ENCODE measurements at places on chromosomes 6 and 20.

DNA sequence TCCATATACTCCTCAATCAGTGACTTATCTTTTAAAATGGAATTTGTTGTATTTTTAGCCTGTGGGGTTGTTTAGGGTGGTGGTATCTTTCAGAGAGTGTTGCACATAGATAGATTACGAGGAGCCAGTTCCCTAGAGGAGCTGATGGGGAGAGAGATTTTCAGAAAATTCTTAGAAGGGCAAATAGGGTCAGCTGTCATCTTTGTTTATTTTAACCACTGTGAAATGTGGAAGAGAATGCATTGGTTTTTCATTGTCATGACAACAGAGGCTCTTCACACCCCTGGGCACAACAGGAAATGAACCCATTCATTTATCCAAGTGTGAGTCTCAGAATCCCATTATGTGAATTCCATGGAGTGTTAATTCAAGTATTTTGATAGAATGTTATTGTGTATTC, 188.4 kb downstream of the JARID2 start:
- no peak for DNase-seq

DNA sequence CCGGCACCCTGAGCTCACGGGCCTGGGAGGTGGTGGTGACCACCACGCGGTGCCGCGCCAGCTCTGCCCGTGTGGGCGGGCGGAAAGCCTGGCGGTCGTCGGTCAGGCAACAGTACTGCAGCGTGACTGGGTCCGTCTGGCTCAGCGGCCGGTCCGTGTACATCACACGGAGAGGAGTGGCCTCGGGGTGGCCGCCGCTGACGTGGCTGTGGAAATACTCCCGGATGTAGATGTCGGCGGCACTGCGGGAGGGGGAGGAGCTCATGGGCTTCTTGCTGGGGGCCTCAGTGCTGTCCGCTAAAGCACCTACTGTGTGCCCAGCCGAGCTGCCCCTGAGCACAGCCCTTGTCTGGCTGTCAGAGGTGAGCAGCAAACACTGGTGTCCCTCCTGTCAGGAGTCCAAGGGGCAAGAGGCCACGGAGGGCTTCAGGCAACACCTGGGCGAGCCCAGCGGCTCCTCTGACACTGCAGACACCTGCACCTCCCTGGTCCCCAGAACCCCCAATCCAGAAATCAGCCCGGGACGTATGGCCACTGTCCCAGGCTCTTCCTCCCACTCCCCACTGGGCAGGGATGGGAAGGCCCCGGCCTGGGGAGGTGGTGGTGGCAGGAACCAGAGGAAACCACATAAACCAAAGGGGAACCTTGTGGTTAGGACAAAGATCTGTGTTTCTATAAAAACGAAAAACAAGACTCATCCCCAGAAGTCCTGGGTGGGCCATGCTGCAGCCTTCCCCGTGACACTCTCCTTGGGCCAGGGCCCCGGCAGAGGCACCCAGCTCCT, 6.5 kb downstream of the HELZ2 start:
- DNase-seq, result no peak

GRCh38 chr6:164749221-164750064, 560.0 kb downstream of the C6orf118 start:
- DNase-seq, result no peak

- DNase-seq, result no peak
Observed at GRCh38 chr20:19026121-19026878, 186.1 kb upstream of the SLC24A3 start.

DNA sequence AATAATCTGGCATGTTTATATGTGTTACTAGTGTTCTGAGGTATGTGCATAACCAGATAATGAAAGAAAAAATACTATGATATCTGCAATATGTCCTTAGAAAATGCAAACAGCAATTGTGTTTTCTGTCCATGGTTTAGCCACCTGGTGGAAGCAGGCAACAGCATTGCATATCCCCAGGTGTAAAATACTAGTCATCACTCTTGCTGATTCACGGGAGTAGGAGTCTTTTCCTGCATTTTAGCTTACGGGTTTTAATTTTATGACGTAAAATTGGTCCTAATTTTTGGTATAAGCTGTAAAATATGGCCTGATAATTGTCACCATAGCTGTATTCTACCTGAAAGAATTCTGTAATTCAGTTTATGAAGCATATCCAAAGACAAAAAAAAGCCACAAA, 2.5 kb downstream of the RNF182 start:
- no peak for DNase-seq

- no peak for DNase-seq
Observed at GRCh38 chr20:37385176-37385575, 39.2 kb downstream of the SRC start.

- no peak for DNase-seq
Observed at GRCh38 chr6:166361077-166361429, 18.7 kb upstream of the SFT2D1 start.

DNA sequence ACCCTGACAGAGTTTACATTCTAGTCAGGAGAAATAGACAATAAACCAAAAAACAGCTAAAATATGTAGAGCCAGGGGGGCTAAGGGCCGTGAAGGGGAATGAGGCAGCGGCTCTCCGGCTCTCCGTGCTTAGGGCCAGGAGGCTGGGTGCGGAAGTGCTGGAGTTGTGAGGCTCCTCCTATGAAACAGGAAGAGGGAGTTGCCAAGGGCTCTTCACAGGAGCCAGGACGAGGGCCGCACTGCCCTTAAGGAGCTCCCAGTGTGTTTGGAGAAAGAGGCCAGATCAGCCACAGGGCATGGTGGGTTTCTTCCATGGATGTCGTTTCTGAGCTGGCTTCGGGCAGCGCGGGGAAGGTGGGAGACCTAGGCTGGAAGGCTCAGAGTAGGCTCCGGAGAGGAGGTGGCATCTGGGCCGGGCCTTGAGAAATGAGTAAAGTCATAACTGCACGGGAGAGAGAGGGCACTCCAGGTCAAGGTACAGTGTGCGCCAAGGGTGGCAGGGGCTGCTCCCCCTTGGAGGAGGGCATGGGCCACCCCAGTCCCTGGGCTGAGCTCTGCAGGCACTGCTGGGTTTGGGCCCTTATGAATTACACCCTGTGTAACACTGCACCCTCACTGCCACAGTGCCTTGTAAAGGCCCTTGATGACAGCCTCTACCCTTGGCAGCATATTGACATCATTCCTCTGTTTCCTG, 20.8 kb upstream of the MLN start:
- DNase-seq, result no peak

- no peak for DNase-seq
Observed at GRCh38 chr20:4812641-4813075, 90.9 kb downstream of the PRND start.

GRCh38 chr6:146311079-146311478, 232.6 kb upstream of the RAB32 start:
- DNase-seq, result no peak

- no peak for DNase-seq
Observed at GRCh38 chr6:15769511-15770018, 106.7 kb upstream of the DTNBP1 start.

DNA sequence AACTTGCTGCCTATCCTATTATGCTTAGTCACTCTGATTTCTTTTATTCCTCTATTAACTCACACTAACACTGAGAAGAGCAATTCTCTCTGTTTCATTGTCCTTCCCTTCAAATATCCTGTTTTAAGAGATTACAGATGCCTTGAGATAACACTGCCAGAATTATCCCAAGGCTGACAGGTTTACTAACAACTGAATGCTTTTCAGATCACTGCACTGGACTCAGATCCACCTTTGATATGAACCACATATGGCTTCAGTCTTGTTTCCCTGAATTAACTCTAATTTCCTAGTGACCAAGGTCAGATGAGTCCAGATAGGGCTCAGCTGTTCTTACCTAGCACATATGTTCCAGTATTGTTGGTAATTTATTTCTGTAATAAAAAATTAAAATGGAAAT, 633.1 kb downstream of the GRIK2 start:
- no peak for DNase-seq

DNA sequence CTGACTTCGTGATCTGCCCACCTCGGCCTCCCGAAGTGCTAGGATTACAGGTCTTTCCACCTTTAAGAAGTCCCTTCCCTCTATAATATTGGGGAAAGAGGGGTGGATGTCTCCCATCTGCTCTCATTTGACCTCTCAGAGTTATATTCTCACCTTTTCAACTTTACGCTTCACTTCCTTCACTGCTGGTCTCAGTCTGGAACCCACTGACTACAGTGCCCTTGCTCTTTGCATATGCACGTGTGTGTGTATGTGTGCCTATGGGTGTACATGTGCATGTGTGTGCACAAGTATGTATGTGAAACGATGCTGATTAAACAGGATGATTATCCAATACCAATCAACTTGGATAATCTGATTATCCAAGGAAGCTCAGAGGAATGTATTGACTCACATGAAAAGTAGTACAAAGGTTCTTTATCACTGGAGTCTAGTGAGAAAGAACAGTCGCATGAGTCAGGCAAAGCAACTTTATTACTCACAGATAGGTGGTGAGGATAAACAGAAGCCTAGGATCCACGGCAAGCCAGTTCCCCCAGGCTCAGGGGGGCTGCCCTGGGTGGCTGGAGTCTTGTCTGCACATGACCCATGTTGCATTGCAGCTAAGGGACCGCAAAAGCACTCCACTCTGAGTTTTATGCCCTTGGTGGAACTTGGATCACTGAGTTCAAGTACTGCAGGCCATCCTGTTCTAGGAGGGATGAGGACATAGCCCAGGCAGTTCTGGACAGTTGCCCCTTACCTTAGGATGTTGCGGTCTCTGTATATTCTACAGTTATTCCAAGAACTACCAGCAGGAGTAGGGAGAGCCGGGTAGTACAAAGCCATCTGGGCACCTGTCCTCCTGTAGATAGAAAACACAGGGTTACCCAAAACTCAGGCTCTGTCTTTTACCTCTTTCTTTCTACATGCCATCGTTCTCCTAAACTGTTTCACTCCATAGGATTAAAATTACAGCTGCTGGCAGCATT, 50.9 kb downstream of the SNRNP48 start:
- no peak for DNase-seq

- DNase-seq, result no peak
Observed at GRCh38 chr20:62349556-62350097, 17.5 kb downstream of the LAMA5 start.
